Left ventricle myocardium inferior (tissue), 1 donor: ENCODE measurements at places on chromosomes 2 and 18. TPM values are rescaled to one million over a fixed set of nuclear protein-coding genes. Genes with fewer than 3 reads are reported as not detected.

KIF1A gene
- 2.0 TPM for total RNA-seq

TUBB8B gene
- not detected for total RNA-seq

RAD51AP2 gene
- total RNA-seq, result 0.14 TPM

SNORC gene
- 1.0 TPM for total RNA-seq

TMEM214 gene
- total RNA-seq, result 31.4 TPM

- peak; percentile 55 for DNase-seq
These were observed 82.0 kb upstream of the RANBP2 start for GRCh38 chr2:108637304-108637669.

DNA sequence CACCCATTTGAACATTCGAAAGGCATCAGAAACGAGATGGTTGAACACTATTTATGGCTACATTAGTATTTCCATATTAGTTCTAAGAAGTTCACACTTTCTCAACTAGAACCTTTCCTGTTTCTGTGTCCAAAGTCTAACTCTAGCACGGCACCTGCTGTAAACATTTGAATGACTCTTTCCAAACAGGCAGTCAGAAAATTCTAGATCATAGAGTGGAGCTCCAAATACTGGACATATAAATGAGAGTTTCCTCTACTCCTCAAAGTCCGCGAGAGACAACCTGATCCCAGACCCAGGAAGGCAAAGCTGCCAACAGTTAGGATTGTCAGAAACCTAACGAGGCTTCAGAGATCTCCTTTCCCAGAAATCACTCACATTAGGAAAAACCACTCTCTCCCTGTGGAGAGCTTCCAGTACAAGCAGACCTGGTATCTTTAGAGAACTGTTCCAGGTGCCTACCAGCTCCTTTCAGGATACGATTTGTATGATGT is 10.6 kb downstream of the RND3 start:
- no peak for DNase-seq

DNA sequence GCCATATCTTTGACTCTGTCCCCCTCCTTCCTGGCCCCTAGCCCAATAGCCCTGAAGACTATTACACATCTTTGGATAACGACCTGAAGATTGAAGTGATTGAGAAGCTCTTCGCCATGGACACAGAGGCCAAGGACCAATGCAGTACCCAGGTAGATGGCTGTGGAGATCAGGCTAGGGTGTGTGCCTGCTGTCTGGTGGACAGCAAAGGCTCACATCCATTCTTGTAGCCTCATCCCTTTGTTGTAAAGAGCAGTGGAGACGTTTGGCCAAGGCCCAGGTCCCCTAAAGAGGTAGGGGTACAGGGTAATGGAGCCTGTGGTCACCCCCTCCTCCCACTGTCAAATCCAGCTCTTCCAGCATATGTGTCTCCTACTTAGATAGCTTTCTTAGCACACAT is 81.4 kb downstream of the EPAS1 start:
- DNase-seq, result no peak

DNA sequence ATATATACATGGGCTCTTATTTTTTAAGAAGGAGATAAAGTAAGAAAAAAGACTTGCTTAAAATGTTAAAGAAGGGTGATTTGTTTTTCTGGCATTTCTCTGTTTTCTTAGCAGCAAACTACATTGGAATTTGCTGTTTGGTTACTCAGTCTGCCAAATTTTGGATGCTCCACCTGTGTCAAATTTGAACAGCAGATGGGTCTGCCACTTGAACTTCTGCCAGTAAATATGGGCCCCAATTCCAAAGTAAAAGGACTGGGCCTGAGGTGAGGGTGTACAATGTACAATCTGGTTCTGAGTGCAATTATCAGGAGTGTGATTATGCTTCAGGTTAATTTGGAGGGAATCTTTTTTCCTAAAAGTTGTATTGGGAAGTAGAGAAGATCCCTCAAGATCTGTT is 794.5 kb downstream of the DSC3 start:
- no peak for DNase-seq

GRCh38 chr2:31333527-31334183 is 80.9 kb downstream of the XDH start:
- peak; percentile 72 for DNase-seq

GRCh38 chr2:182758379-182758778 is 42.3 kb downstream of the DNAJC10 start:
- DNase-seq, result no peak
